ENCODE measurements at places on chromosomes 12 and 14. TPM values are rescaled to one million over a fixed set of nuclear protein-coding genes. Genes with fewer than 3 reads are reported as not detected.

Gene RNASE7
- total RNA-seq, result not detected

Gene KIF26A
- 3.1 TPM for total RNA-seq

Gene ITPK1
- 66.2 TPM for total RNA-seq

Gene C12orf60
- total RNA-seq, result 0.47 TPM

Gene SLC2A14
- not detected for total RNA-seq

Gene M6PR
- total RNA-seq, result 112 TPM

Gene LMO3
- total RNA-seq, result 2.3 TPM

Gene RFX4
- total RNA-seq, result not detected

Gene MYL2
- total RNA-seq, result not detected

Gene RPS6KL1
- total RNA-seq, result 17.9 TPM

Gene FAM181A
- total RNA-seq, result not detected

Gene NFE2
- total RNA-seq, result 0.40 TPM

Gene ENDOU
- total RNA-seq, result not detected

Gene YARS2
- 37.4 TPM for total RNA-seq

Gene CCDC175
- total RNA-seq, result not detected

Gene HOTAIR
- total RNA-seq, result 3.5 TPM

Gene PMEL
- total RNA-seq, result 0.35 TPM

Gene HOXC12
- total RNA-seq, result 0.33 TPM

Gene GSC
- total RNA-seq, result not detected

Gene SRRM4
- total RNA-seq, result under 0.01 TPM

Gene PGF
- total RNA-seq, result 0.26 TPM

Gene GZMH
- total RNA-seq, result not detected

Gene SDR9C7
- total RNA-seq, result not detected

Data from PC-3 (cell line).